ENCODE measurements at places on chromosomes 5 and 9. TPM values are rescaled to one million over a fixed set of nuclear protein-coding genes. Genes with fewer than 3 reads are reported as not detected.
A peak's percentile ranks its signal among the peaks of the same experiment; 100 is the strongest.

GRCh38 chr5:119532637-119533036, 80.3 kb downstream of the HSD17B4 start:
- no peak for DNase-seq
- no peak overlapping the region for H3K4me3 ChIP-seq

The TMOD1 gene
- 1.8 TPM for total RNA-seq

DNA sequence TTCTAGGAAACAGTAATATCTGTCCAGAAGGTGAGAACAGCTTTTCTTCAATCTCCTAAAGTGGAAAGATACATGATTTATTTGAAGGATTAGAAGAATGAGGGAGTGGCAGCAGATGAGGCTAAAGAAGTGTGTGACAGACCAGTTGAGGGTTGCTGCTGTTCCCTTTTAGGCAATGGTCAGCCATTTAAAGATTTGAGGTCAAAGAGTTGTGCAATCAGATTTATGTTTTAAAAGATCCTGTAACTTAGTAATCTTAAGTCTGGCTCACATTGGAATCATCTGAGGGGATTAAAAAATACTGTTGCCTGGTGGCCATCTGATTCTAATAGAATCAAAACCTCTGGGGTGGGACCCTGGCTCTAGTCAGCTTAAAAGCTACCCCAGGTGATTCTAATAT, 4.3 kb upstream of the SGCD start:
- DNase-seq, result no peak
- peaks cover 7% of the 10 kb centered on the region for H3K27me3 ChIP-seq

- no peaks in the 10 kb centered on the region for H3K36me3 ChIP-seq
- H3K27me3 ChIP-seq, result peaks cover 28% of the 10 kb centered on the region
- no peaks in the 10 kb centered on the region for H3K4me1 ChIP-seq
- H3K27ac ChIP-seq, result no peak overlapping the region
- H3K4me3 ChIP-seq, result no peak overlapping the region
These were observed 12.5 kb downstream of the AGXT2 start for GRCh38 chr5:35035271-35035670.

The FGF10 gene
- total RNA-seq, result not detected

The FBN2 gene
- total RNA-seq, result not detected

DNA sequence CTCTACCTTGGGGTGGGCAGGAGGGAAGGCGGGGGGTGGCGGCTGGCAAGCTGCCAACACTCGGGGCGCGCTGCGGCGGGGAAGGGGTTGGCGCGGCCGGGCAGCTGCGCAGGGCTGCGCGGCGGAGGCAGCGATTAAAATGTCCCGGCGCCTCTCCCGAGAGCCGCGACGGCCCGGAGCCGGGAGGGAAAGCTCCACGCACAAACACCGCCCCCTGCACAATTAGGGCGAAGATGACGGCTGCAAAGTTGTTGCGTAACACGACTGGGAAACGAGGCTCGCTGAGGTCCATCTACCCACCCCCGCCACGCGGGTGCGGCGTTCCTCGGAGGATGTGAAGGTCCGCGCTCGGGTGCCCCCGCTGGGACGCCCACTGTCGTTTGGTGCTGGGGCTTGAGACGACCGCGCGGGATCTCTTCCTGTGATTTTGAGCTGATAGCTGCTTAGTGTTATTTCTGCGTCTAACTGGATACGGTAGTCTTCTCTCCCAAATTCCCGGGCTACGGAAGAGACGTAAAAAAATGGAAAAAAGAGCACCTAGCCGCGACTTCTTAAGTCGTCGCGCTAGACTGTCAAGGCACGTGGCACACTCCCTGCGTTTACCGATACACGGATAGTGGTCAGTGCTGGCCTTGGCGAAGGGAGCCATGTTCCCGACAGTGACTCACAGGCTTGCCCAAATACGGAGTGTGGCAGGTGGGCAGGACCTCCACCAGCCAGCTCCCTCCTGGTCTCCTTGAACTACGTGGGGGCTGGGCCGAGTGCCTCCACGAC, 958 bp upstream of the NFIL3 start:
- no peaks in the 10 kb centered on the region for H3K27me3 ChIP-seq
- peak overlapping the region; percentile 91 for H3K27ac ChIP-seq
- peaks cover 35% of the 10 kb centered on the region for H3K36me3 ChIP-seq
- H3K4me1 ChIP-seq, result peaks cover 58% of the 10 kb centered on the region
- peak; percentile 73 for DNase-seq

DNA sequence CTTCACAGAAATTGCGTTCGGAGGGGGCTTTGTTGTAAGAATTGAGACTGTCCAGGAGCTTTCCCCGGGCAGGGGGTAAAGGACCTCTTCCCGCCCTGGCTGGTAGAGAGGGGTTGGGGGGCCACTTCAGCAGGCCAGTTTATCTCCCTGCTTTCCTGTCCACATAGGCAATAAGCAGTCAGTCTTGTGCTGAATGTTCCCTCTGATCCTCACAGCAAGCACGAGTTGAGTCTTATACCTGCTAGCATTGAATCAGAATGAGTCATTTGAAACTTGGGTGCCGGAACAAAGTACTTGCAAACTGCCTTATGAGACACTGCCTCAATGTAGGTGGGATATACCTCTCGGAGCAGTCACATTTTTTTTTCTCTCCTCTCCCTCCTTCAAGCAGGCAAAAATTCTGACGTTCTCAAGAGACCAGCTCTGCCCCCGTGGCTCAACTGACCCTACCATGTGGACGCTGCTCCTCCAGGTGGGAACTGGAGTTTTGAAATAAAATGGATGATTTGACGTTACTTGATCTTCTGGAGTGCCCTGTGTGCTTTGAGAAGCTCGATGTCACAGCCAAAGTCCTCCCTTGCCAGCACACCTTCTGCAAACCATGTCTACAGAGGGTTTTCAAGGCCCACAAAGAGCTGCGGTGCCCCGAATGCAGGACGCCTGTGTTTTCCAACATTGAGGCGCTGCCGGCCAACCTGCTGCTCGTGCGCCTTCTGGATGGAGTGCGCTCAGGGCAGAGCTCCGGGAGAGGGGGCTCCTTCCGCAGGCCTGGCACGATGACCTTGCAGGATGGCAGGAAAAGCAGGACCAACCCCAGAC, 1.3 kb downstream of the SH3RF2 start:
- no peak overlapping the region for H3K27ac ChIP-seq
- H3K36me3 ChIP-seq, result no peaks in the 10 kb centered on the region
- no peak overlapping the region for H3K4me3 ChIP-seq
- H3K4me1 ChIP-seq, result peaks cover 50% of the 10 kb centered on the region
- H3K27me3 ChIP-seq, result peaks cover 66% of the 10 kb centered on the region
- peak; percentile 22 for DNase-seq

The STPG3 gene
- total RNA-seq, result not detected

DNA sequence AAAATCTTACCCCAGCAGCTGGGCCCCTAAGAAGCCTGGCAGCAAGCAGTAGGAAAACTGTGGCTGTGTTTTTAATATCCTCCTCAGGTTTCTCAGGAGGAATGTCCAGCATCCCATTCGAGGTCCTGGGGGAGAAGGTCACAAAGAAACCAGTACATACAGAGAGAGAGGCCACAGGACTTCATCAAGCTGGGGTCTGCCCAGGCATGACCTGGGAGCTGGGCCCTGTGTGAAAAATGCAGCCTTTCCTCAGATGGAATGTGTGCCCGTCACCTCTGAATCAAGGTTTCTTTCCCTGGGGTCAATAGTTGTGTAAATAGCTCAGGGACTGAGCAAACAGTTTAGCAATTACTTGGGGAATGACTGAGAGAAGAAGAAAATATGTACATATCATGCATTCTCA, 33.9 kb upstream of the RAD23B start:
- DNase-seq, result no peak
- H3K36me3 ChIP-seq, result no peaks in the 10 kb centered on the region
- no peak overlapping the region for H3K27ac ChIP-seq
- peaks cover 18% of the 10 kb centered on the region for H3K27me3 ChIP-seq
- peaks cover 3% of the 10 kb centered on the region for H3K4me1 ChIP-seq
